RWPE2 (cell line): ENCODE measurements at places on chromosomes 5 and 9.

DNA sequence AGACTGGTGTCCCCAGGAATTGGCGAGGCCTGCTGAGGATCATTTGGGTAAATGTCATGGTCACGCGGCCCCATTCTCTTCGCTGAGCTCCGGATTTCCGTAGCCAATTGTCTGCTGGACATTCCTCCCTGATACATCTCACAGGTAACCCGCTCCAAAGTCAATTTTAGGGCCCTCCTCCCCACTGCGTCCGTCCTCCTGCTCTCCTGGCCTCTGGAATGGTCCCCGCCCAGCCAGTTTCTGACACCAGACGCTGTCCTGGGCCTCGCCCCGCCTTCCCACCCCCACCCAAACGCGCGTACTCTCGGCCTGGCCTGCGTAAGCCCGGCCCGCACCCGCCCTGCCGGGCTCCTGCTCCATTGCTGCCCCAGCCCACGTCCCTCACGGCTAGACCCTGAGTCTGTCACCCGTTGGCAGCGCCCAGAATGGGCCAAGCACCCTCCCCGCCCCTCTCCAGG, 202.0 kb downstream of the AUH start:
- DNase-seq, result no peak

- peak; percentile 70 for DNase-seq
Observed at GRCh38 chr5:75611311-75612225, at the start of gene ANKDD1B. ANKDD1B (plus strand) TSS chr5:75611453; CDS start chr5:75611635, 182 bp downstream.

- no peak for DNase-seq
Observed at GRCh38 chr9:92350740-92351133, 25.0 kb downstream of the CENPP start.

DNA sequence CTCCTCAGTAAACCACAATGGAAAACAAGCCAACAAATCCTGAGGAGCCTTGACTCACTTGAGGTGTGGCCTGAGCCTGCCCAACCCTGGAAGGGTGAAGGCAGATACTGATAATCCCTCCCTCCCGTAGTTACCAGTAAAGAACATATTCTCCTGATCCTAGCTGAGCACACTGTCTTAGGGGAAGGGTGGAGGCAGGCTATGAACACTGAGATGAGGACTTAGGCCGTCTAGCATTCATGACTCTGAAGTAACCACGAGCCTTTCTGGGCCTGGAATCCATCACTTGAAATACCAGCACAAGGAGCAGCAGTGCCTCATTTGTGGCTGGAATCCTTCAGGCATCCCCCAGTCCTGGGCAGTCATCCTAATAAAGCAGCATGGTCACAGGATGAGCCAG, 124.5 kb upstream of the PRLR start:
- no peak for DNase-seq

DNA sequence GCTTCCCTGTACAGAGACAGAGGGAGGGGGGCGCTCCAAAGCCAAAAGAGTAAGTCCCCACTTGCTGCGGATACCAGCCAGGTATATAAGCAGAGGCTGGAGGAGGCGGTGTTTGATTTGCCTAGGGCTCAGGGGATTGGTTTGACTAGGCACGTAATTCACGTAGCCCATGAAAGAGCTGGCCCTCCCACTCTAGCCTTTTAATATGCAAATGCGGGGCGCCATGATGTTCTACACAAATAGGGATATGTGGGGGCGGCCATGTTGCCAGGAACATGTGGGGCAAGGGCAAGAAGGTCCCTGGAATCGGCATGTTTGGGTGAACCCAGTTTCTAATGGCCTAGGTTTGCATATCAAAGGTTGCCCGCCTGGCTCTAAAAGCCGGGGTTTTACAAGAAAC, 3.3 kb upstream of the PRLR start:
- DNase-seq, result no peak

- DNase-seq, result no peak
Observed at GRCh38 chr5:109028608-109029299, 281.1 kb downstream of the FER start.

DNA sequence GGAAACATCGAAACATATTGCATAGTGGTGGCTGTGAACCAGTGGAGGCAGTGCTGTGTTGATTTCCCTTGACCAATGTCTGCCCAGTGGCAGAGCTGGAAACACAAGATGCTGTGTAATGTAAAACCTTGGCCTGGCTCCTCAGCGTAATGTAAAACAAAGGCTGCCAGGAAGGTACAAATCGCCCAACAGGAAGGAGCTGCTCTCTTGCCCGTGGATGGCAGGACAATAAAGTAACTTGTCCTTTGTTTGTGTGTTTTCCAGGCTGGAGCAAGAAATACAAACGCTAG, 143.4 kb downstream of the PALM2AKAP2 start:
- DNase-seq, result no peak

DNA sequence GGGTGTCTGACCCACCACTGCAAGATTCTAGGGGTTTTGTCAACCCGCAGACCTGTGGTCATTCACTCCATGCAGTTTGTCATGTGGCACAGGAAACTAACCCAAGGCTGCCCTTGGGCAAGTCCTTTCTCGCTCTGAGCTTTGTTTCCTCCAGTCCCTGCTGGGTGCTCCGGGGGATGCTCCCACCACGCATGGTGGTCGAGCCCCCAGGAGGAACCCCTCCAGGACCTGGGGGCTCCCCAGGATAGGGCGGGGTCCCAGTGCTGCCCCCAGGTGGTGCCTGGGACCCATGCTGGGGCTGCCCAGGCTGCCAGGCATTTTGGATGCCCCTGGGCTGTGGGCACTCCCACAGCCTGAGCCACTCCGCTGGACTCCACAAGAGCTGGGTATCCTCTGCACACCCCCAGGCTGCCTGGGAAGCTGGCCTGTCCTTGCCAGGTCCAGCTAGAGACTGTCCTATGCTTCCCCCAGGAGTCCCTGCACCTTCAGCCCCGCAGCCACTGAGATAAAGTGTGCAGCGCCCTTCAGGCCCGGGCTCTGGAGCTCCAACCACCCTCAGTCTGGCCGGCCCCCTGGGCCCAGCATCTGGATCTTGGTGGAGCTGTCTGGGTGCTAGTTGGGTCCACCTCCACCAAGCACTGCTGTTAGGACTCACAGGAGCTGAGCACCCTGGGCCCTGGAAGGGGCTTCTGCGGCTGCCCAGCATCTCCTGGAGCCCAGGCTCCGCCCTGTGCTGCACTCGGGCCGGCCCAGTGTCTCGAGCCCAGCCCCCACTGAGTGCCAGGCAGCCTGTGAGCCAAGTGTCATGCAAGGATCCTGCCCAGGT, 104.3 kb downstream of the PHF2 start:
- peak; percentile 45 for DNase-seq

DNA sequence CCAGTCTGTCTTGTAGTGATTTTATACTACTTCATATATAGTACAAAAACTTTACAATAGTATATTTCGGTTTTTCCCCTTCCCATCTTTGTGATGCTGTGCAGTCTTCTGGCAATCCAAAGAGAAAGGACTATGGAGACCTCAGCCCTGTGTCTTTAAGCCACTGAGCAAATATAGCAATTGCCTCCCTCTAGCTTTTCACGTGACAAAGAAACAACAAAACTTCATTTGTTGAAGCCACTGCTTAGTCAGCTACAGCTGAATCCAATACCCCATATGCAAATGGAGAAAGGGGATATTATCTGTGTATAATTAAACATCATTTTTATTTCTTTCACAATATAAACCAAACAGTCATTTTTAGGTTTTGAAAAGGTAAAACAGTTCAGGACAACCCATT, 142.8 kb upstream of the STK32A start:
- DNase-seq, result no peak

- no peak for DNase-seq
Observed at GRCh38 chr5:168214886-168215285, 76.6 kb upstream of the WWC1 start.
